Spinal cord (tissue), 10 donors: ENCODE measurements at places on chromosomes 7 and 10. TPM values are rescaled to one million over a fixed set of nuclear protein-coding genes. Genes with fewer than 3 reads are reported as not detected.

The UCN3 gene
- polyA plus RNA-seq, result 1.1 TPM

The FAS gene
- 5.1 TPM for polyA plus RNA-seq

The C10orf67 gene
- polyA plus RNA-seq, result 1.5 TPM

The DNAH11 gene
- 7.6 TPM for polyA plus RNA-seq

The NPY4R gene
- 0.63 TPM for polyA plus RNA-seq

The LRWD1 gene
- 42.3 TPM for polyA plus RNA-seq

The LLCFC1 gene
- polyA plus RNA-seq, result 0.38 TPM

The ADRA2A gene
- polyA plus RNA-seq, result 15.7 TPM

The GATAD1 gene
- polyA plus RNA-seq, result 39.8 TPM

The CARD11 gene
- polyA plus RNA-seq, result 1.2 TPM

The BHLHA15 gene
- polyA plus RNA-seq, result 4.0 TPM

The ZNF804B gene
- 0.96 TPM for polyA plus RNA-seq

The TBC1D12 gene
- polyA plus RNA-seq, result 35.5 TPM

GRCh38 chr10:61918140-61918539 lies 16.6 kb downstream of the ARID5B start:
- DNase-seq, result no peak

DNA sequence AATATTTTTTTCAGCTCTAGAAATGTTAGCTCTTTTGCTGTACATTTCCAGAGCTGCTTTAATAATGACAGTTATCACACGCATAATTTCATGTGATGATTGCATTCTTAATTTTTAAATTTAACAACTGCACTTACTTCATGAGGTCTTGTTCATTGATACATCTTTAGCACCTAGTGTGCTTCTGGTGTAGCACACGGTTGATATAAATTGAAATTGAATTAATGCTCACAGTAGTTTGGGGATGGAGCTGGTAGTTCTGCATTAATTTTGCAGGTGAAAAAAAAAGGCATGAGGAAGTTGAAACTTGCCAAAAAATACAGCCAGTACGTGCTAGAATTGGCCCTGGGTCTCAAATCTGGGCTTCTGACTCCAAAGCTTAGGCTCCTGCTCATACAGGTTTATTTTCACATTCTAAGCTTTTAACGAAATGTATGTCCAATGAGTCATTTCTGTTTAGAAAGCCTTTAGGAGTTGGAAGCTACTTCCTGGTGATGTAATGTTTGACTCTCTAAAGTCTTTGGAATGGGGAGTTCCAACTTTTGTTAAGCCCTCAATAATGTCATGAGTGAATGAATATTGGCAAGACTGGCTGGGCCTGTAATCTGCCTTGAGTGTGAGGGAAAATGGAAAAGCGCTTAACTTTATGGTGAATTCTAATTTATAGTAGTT lies 62.5 kb downstream of the DAGLB start:
- no peak for DNase-seq

- no peak for DNase-seq
Observed at GRCh38 chr7:94398841-94399240, 4.1 kb downstream of the COL1A2 start.

- DNase-seq, result no peak
Observed at GRCh38 chr10:1549591-1550290, 187.6 kb downstream of the ADARB2 start.

GRCh38 chr10:28631896-28632583 lies 45.3 kb upstream of the BAMBI start:
- DNase-seq, result no peak

- no peak for DNase-seq
Observed at GRCh38 chr10:104096692-104097091, 11.0 kb upstream of the COL17A1 start.

DNA sequence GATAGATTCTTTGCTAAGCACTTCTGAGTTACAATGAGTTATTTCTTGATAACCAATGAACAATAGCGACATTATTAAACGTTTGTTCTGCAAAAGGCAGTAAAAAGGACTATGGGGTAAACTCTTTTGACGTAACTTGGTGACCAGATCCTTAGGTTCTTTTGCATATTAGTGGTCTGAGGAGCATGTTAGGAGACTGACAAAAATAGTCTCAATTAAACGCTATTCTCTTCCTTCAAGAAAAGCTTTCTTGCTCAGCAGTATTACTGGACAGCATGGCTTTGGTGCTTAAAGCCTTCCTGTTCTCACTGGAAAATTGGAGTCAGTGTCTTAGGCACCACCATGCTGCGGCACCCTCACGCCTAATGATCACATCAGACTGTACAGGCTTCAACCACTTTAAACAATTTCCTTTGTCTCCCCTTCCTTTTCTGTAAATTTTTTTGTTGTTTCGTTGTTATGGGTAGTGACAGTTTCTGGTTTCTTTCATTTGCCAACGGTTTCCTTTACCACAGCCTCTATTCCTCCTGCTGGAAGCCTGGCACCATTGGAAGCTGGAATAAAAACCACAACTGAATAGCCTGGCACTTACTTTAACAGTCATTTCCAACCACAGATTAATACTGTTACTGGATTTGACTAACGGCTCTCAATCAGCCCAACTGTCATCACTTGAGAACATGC lies 49.2 kb upstream of the FAM133B start:
- DNase-seq, result no peak

DNA sequence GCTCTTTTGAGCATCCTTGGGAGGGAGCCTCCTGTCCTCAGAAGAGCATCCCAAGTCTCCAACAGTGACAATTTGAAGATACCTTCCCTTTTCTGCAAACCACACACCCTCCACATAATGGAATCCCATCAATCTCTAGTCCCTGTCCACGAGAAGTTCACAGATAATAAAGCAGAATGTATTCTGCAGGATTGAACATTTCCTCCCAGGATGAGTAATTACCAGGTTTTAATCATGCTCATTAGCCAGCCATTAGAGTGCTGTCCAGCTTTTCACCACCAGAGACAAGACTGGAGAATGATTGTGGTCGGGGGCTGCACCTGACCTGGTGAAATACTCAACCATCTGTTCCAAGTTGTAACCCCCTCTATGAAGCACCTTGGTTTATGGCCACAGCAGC lies 958.6 kb downstream of the KCNMA1 start:
- DNase-seq, result no peak

- no peak for DNase-seq
Observed at GRCh38 chr7:129368389-129368986, 65.7 kb upstream of the STRIP2 start.

DNA sequence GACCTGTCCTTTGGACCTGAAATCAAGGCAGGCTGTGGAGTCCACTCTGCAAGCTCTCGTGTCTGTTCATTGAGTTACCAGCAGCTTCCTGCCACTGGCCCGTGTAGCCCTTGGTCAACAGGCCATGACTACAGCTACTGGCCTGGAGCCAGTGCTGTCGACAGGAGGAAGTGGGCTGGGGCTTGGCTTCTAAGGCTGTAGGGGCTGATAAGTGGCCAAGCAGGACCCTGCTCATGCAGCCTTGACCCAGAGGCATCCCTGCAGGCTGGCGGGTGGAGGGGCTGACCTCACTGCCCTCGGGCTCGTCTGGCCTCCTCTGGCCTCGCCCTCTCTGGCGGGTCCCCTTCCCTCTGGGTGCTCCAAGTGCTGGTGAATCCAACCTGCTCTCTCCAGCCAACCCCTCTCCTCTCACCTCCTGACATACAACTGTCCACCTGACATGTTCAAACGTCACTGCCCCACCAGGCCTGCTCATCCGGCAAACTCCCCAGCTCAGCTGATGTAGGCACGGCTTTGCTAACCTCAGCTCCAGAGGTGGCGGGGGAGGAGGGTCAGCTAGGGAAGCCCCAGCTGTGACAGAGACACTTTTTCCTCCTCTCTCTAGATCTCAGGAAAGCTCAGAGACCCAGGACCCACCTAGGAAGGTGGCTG lies 188.6 kb upstream of the LYZL2 start:
- no peak for DNase-seq

GRCh38 chr10:30701451-30702173 lies 72.1 kb upstream of the LYZL2 start:
- no peak for DNase-seq

- DNase-seq, result no peak
Observed at GRCh38 chr7:11779864-11780674, 51.9 kb downstream of the THSD7A start.

DNA sequence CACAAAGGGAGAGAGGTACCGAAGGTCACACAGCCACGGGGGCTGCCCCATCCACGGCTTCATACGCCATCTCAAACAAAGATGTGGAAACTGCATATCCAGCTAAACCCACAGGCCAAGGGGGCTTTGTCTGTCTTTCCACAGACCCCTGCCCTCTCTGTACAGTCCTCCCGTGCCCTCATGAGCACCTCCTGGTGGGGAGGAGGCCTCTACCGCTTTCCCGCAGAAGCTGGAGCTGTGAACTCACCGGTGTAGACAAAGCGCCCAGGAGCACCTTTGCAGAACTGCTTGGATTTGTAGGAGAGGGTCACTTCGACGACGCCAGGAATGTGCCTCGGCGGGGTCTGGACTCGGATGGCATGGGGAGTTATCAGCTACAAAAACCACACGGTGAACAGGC lies 97.2 kb downstream of the EBF3 start:
- no peak for DNase-seq

DNA sequence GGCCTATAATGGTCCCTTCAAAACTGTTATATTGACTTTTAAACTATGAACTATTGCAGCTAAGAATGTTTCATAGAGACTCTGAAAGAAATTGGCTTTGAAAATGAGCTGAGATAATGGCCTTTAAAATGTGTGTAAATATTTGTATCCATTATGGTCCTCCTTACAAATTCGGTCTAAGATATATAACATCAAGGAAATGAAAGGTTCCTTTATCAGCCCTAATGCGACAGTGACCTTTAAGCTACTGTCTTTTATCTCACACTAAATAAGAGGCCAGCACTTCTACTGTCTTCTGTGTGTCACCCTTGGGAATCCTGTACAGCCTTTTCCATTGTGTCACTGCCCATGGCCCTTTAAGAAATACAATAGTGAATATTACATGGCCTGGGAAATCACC lies 19.5 kb downstream of the COL28A1 start:
- no peak for DNase-seq
